ENCODE measurements at places on chromosomes 6 and 20. TPM values are rescaled to one million over a fixed set of nuclear protein-coding genes. Genes with fewer than 3 reads are reported as not detected.

GABRR1 gene
- total RNA-seq = not detected

RSPH4A gene
- total RNA-seq = not detected

FKBP1C gene
- 1.9 TPM for total RNA-seq

HLA-F gene
- 9.8 TPM for total RNA-seq

TTLL9 gene
- total RNA-seq = not detected

RIN2 gene
- 69.8 TPM for total RNA-seq

VSTM2L gene
- 45.8 TPM for total RNA-seq

CNR1 gene
- total RNA-seq = not detected

HUS1B gene
- total RNA-seq = 4.2 TPM

CLVS2 gene
- total RNA-seq = not detected

CDKN1A gene
- total RNA-seq = 79.5 TPM

Data from PC-3 (cell line).